ENCODE measurements at places on chromosomes 2 and 18.

GRCh38 chr2:50991602-50992001, 40.3 kb downstream of the NRXN1 start:
- no peak for DNase-seq

DNA sequence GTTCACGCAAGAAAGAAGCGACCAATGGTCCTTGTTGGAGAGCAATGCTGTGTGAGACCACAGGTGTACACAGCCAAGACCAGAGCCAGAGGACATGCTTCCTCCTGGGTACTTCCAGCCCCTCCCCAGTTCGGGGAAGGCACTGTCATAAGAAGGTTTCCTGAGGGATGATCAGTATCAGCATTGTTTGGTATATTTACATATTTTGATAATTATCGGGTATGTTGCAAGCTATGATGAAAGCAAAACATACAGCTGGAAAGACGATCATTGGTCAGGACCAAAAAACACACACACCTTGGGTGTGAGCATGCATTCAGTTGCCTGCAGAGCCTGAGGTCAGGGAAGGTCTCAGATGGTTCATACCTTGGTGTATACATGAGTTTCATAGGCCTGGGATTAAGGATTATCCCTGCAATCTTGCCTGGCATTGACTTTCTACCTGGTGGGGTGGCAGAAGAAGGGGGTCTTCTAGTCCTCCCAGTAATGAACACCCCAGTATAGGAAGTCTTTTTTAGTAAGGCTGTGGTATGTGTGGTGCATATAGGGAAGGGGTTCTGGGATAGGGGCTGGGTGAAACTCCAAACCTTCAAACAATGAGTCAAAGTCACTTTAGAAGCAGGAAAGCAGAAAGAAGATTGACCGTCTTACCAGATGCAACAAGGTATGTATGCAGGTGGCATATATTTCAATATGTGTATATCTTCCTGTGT, 2.9 kb downstream of the SERPINB2 start:
- no peak for DNase-seq

DNA sequence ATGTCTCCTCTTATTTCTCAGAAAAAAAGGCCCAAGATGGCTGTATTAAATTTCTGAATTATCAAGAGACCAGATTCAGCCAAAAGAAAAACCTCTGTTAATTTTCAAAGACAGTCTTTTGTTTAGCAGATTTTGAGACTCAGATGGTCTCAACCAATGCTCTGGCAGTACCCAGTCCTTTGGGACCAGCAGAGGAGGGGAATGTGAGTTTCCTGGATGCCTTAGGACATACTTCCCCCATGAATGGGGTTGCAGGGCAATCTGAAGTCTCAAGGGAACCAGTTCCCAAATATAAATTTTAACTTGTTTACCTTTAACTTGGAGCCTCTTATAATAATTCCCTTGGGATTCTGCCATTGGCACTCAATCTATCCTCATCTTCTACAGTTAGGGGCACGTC, 107.8 kb upstream of the ZNF521 start:
- no peak for DNase-seq

- DNase-seq, result no peak
Observed at GRCh38 chr2:70596739-70597138, 43.1 kb upstream of the TGFA start.

- no peak for DNase-seq
Observed at GRCh38 chr2:204665771-204666170, 120.5 kb downstream of the PARD3B start.

DNA sequence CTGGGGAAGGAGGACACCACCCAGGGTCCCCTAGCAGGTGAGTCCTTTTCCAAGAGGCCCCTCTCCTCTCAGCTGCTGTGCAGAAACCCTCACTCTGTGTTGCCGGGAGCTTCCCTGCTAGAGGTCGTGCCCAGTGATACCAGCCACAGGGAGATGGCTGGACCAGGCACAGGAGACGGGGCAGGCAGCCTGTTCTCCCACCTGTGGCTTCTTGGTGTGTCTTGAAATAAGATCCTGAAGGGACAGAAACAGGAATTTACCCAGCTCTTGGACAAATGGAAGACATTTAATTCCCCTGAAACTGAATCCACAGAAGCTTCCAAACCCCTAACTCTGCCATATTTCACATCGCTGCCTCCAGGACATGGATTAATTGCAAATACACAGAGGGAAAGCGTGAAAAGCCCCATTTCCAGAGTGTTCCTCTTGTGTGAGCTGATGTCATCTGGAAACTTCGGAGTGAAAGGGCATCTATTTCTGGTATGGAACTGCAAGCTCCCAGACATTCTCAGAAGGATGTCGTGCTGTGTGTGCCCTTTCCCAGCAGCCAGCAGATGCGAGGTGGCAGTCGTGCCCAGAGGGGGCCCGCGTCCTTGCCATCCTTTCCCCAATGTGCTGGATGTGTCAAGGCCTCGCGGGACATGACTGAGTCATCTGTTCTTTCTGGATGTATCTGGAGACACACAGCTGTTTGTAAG, 177.7 kb downstream of the SEPTIN10 start:
- no peak for DNase-seq

DNA sequence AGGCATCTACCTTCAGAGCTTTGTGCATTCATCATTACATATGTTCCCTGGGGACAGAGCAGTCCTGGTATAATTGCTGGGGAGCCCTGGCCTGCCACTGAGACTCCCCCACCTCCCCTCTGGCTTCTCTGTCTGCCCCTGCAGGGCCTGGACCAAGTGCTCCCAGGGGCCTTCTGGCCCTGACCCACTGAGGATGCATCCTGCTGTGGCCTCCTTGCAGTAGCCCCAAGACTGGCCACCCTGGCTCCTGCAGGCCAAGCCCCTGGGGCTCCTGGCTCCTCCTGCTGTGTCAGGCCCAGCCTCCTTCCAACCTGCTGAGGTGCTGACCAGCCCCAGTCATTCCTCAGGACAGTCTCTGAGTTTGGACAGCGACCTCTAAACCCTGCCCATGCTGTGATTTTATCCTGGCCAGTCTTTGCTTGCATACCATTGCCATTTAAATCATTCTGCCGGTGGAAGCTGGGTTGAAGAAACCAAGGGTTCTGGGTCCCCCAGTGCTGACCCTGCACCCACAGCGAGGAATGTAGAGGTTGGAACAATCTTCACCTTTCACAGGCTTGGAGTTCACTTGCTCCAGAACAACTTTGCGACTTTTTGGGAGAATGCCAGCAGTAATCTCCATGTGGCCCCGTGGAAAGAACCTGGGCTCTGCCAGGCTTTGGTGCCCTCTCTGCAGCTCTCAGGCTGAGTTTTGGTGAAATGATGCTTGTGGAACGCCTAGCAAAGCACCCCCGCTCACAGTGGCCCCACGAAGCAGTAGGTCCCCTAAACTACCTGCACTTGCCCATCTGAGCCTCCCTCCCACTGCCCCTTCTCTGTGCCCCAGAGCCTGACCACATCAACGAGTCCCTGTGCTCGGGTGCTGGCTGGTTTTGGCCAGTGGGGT, 167.3 kb upstream of the GLI2 start:
- DNase-seq, result no peak

GRCh38 chr2:176125772-176126054, 3.2 kb downstream of the HOXD9 start:
- no peak for DNase-seq

DNA sequence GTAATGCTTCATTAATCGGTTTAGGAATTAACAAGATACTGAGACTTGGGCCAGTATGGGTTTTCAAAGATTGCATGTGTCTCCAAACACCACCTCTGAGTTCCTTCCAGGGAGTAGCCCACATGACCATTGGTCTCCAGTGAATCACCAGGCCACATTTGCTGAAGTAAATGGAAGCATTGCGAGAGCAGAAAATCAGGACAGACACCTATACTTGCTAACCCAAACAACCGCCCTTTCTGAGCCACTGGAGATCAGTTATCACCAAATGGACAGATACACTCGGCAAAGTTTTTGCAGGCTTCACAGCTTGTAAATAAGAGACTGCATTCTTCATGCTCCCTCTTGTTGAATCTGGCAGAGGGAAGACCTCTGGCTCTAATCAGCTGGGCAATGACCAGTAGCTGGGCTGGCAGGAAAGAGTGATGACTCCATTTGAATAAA, 40.9 kb downstream of the GATA6 start:
- no peak for DNase-seq

- DNase-seq, result no peak
Observed at GRCh38 chr2:58604096-58604495, 363.0 kb upstream of the FANCL start.

DNA sequence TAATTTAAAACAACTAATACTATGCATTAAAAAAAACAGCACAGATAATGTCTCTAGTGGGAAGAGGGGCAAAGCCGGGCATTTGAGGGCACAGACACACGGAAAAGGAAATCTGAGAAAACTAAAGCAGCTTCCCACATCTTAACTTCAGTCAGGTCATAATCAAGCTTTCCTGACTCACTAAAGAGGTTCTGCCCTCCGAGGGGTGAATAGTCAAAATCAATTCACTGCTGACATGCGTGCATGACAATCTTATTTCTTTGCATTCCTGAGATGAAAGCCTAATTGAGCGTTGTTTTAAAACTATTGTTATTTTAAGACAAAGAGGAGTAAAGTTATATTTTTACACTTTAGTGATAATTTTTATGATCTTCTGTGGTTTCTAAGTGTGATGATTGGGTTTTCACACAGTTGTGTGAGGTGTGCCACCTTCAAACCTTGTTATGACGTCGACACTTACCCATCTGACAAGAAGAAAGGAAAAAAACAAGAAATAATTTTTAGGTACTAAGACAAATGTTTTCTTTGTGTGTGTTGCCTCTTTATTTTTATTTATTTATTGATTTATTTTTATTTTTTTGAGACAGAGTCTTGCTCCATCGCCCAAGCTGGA, 90.9 kb downstream of the GATA6 start:
- DNase-seq, result no peak

GRCh38 chr2:150677551-150677950, 190.1 kb upstream of the RND3 start:
- DNase-seq, result no peak

DNA sequence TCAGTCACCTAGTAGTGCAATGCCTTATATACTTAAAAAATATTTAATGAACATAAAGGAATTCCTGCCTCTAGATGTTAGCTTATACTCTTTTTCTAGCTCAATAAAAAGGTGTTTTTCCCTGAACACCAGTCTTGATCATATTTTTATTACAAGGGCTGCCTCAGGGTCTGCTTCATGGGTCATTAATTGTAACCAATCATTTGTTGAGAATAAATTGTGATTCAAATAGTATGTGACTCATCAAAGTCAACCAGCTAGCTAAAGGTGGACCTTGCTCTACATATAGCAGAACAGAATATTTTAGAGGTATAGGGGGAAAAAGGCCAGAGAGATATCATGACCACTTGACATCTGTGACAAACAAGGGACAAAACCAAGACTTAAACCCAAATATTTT, 114.0 kb downstream of the PIK3C3 start:
- DNase-seq, result no peak

GRCh38 chr2:191500884-191501560, 176.9 kb upstream of the NABP1 start:
- no peak for DNase-seq

DNA sequence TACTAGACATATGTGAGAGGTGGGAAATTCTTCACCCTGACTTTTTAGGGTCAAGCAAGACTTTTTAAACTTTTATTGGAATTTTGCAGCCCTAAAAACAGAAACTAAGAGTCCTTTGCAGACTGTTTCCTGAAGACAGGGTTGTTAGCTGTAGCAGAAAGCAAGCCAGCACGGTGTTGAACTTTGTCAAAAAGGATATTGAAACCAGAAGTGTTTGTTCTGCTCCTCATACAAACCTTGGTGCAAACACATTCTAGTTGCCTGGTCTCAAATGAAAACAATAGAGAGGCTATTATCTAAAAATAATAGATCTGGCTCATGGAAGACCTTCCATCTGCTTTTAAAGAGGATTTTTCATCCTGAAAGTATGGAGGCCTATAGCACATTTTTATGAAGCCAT, 65.8 kb upstream of the IGFBP5 start:
- DNase-seq, result no peak

DNA sequence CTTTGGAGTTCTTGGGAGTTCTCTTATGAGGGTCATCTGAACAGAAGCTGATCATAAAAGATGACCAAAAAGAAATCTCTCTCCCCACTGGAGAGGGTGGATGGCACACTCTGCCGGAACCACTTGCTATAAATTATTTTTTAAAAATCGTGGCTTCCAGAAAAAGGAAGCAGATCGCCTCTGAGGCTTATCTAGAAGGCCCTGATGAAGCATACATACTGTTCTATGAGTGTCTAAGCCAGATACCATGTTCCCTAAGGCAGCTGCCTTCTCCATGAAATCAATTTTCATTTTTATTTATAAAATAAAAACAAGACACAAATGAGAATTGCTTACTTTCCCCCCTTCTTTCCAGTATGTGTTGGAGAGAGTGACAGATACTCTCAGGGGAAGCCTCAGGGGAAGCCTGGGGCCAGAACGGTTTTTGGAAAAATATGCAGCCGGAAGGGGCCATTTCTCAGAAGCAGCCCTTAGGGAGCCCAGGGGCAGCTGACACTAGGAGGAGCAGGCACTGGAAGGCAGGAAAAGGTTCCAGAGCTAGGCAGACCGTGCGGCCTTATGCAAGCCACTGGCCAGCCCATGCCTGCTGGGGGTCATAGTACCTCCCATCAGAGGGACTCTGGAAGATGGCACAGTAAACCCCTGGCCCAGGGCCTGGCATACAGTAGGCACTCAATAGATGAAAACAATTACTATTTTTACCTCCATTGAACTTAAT, 130.6 kb downstream of the CABLES1 start:
- DNase-seq, result no peak

DNA sequence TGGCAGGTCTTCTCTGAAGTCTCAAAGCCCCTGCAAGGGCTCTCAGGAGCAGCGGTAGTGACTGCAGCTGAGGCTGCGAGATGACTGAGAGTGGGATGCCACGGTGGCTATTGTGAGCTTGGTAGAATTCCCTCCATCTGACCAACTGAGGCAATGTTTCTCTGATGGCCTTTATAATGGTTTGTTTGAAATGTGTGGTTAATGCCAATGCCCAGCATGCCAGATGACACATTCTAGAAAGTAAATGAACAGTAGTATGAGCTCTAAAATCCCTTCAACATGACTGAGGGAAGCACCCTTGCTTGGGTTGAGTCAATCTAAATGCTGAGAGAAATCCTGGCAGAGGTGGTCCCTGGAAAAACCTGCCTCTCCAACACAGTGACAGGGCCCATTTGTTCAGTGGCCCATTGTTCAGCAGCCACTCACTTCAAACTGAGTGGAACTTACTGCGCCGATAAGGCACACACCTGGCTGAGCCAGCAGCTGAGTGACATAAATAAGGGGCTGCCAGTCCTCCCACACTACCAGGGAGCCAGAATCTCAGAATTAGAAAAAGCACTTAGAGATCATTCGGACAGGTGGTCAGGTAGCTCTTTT, 31.7 kb downstream of the SULT1C2 start:
- DNase-seq, result no peak

- no peak for DNase-seq
Observed at GRCh38 chr2:10084223-10084865, 4.1 kb upstream of the CYS1 start.

DNA sequence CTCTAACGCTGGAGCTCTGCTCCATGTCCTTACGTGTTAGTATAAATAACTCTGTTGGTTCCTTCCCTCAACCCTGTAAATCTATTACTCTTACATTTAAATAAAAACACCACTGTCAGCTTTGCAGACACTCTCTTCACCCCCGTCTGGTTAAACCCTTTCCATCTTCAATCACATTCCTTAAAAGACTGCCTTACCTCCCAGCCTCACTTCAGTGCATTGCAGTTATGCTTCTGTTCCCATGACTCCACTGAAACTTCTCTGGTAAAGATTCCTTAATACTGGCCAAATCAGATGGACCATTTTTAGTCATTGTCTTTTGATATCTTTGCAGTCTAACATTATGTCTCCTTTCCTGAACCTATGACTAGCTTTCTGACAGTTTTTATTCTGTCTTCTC, 61.7 kb downstream of the EML4 start:
- no peak for DNase-seq

GRCh38 chr2:86350751-86351150, 13.3 kb upstream of the REEP1 start:
- no peak for DNase-seq

GRCh38 chr2:94993176-94994062, 32.1 kb upstream of the MAL start:
- DNase-seq, result no peak

Data from SW 1271 (cell line).